ENCODE measurements at places on chromosomes 5 and 9.
A peak's percentile ranks its signal among the peaks of the same experiment; 100 is the strongest.

GRCh38 chr9:68507130-68507805 lies 33.4 kb downstream of the TMEM252 start:
- no peaks in the 10 kb centered on the region for H3K4me1 ChIP-seq
- no peak overlapping the region for H3K4me3 ChIP-seq
- no peaks in the 10 kb centered on the region for H3K36me3 ChIP-seq
- no peak overlapping the region for H3K27ac ChIP-seq
- peaks cover 3% of the 10 kb centered on the region for H3K27me3 ChIP-seq
- peak; percentile 41 for DNase-seq

DNA sequence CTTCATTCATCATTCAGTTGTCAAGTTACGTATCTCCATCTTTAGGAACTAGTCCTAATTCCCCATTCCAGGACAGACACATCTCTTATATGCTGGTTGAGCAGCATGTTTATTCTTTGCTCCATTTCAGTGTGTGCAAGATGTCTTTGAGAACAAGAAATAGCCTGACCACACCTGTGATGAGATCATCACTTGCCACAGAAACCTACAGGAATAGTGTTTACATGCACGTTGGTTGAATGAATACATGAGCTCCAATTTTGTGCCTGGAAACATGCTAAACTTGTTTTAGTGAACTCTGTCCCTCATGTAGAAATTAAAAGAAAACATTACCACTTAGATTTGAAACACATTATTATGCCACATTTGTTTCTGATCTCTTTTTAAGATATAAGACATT lies 489.1 kb downstream of the CDH18 start:
- DNase-seq = no peak
- no peaks in the 10 kb centered on the region for H3K36me3 ChIP-seq
- no peaks in the 10 kb centered on the region for H3K4me1 ChIP-seq
- no peak overlapping the region for H3K27ac ChIP-seq

GRCh38 chr5:151741678-151742423 lies 16.6 kb downstream of the ATOX1 start:
- no peaks in the 10 kb centered on the region for H3K27me3 ChIP-seq
- H3K4me3 ChIP-seq = no peak overlapping the region
- H3K36me3 ChIP-seq = peaks cover 29% of the 10 kb centered on the region
- H3K27ac ChIP-seq = peak overlapping the region; percentile 100

GRCh38 chr5:175021321-175021720 lies 296.9 kb downstream of the MSX2 start:
- no peak overlapping the region for H3K27ac ChIP-seq
- H3K27me3 ChIP-seq = no peaks in the 10 kb centered on the region
- H3K4me3 ChIP-seq = no peak overlapping the region
- H3K4me1 ChIP-seq = no peaks in the 10 kb centered on the region
- no peaks in the 10 kb centered on the region for H3K36me3 ChIP-seq
- DNase-seq = no peak

DNA sequence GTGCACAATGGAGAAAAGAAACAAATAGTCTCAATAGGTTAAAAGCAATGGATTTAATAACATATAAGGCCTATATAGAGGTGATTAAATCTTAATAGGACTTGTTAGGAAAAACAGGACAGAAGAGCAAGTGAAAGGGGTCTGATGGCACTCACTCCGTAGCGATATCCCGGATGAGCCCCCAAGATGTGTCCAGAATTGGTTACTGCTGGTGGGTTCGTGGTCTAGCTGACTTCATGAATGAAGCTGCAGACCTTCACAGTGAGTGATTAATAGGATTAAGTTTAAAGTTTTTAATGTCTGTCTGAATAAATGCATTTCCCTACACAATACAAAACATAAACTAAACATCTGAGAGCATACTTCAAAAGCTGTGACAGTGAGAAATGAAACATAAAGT lies 110.4 kb upstream of the FAM174A start:
- H3K4me3 ChIP-seq = no peak overlapping the region
- DNase-seq = peak; percentile 22
- H3K27me3 ChIP-seq = no peaks in the 10 kb centered on the region
- H3K27ac ChIP-seq = no peak overlapping the region

GRCh38 chr9:2263665-2264064 lies 248.5 kb downstream of the SMARCA2 start:
- H3K27ac ChIP-seq = no peak overlapping the region
- DNase-seq = no peak
- no peaks in the 10 kb centered on the region for H3K27me3 ChIP-seq
- no peaks in the 10 kb centered on the region for H3K36me3 ChIP-seq
- H3K4me3 ChIP-seq = no peak overlapping the region

- no peak overlapping the region for H3K4me3 ChIP-seq
- DNase-seq = no peak
- H3K36me3 ChIP-seq = no peaks in the 10 kb centered on the region
- peaks cover 5% of the 10 kb centered on the region for H3K27me3 ChIP-seq
- H3K27ac ChIP-seq = no peak overlapping the region
Measured at GRCh38 chr9:5301544-5301943, 3.0 kb downstream of the RLN2 start.

GRCh38 chr9:17967731-17968130 lies 388.9 kb downstream of the SH3GL2 start:
- H3K36me3 ChIP-seq = no peaks in the 10 kb centered on the region
- no peaks in the 10 kb centered on the region for H3K27me3 ChIP-seq
- no peak overlapping the region for H3K4me3 ChIP-seq
- no peaks in the 10 kb centered on the region for H3K4me1 ChIP-seq

GRCh38 chr9:137726764-137727163 lies 108.0 kb downstream of the EHMT1 start:
- H3K27me3 ChIP-seq = no peaks in the 10 kb centered on the region
- H3K27ac ChIP-seq = no peak overlapping the region
- peaks cover 25% of the 10 kb centered on the region for H3K4me1 ChIP-seq
- H3K36me3 ChIP-seq = peaks cover 44% of the 10 kb centered on the region

- H3K36me3 ChIP-seq = no peaks in the 10 kb centered on the region
- DNase-seq = no peak
- H3K27ac ChIP-seq = no peak overlapping the region
- H3K27me3 ChIP-seq = peaks cover 71% of the 10 kb centered on the region
- peaks cover 4% of the 10 kb centered on the region for H3K4me1 ChIP-seq
Measured at GRCh38 chr5:170640731-170641588, 137.1 kb downstream of the KCNIP1 start.

GRCh38 chr5:123448017-123448617 lies 24.9 kb upstream of the CEP120 start:
- no peak for DNase-seq
- H3K4me3 ChIP-seq = no peak overlapping the region
- H3K27me3 ChIP-seq = no peaks in the 10 kb centered on the region
- H3K36me3 ChIP-seq = no peaks in the 10 kb centered on the region
- no peak overlapping the region for H3K27ac ChIP-seq

DNA sequence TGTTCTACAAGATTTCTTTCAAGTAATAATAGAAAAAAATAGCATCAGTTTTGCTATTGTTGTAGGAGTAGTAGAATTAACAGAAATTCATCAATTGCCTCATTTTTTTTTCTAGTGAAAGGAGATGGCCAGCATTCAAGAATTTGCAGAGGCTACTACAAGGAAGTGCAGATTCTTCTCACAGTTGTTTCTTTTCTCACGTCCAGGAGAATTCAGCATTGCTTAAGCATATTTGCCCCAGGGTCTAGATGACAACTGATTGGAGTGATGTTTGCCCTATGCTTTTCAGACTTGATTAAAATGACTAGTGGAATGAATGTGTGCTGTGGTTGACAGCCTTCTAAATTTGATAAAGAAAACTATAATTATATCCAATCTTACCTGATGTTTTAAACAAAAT lies 46.6 kb upstream of the SLC12A2 start:
- no peak overlapping the region for H3K4me3 ChIP-seq
- no peaks in the 10 kb centered on the region for H3K27me3 ChIP-seq
- H3K27ac ChIP-seq = no peak overlapping the region
- H3K4me1 ChIP-seq = peaks cover 2% of the 10 kb centered on the region
- no peak for DNase-seq
- no peaks in the 10 kb centered on the region for H3K36me3 ChIP-seq

- no peak for DNase-seq
- no peaks in the 10 kb centered on the region for H3K4me1 ChIP-seq
- no peak overlapping the region for H3K27ac ChIP-seq
Measured at GRCh38 chr5:59597690-59598546, 295.6 kb downstream of the PDE4D start.

GRCh38 chr9:109934136-109934856 lies 154.3 kb downstream of the PALM2AKAP2 start:
- no peaks in the 10 kb centered on the region for H3K27me3 ChIP-seq
- no peak overlapping the region for H3K4me3 ChIP-seq
- DNase-seq = no peak
- H3K4me1 ChIP-seq = peaks cover 4% of the 10 kb centered on the region
- peak overlapping the region; percentile 15 for H3K27ac ChIP-seq

- H3K27me3 ChIP-seq = no peaks in the 10 kb centered on the region
- H3K4me3 ChIP-seq = no peak overlapping the region
- H3K27ac ChIP-seq = no peak overlapping the region
- no peaks in the 10 kb centered on the region for H3K4me1 ChIP-seq
Measured at GRCh38 chr5:40089269-40089668, 590.4 kb upstream of the PTGER4 start.

DNA sequence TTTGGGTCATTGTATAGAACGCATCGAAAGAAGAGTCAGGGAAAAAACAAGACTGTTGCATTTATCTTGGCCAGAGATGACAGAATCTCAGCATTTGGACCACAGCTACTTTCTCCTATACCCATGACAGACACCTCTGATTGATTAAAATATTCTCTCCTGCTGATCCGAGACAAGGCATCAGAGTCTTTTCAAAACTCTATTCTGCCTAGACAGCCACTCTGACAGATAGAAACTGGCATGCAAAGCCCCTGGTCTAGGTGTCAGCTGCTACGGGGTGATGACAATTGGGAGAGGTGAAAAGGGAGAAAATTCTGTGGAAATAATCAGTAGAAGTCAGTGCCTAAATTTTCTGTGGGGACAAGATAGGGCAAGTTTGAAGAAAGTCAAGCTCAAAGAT lies 152.2 kb downstream of the PIK3R1 start:
- no peak overlapping the region for H3K27ac ChIP-seq
- no peak overlapping the region for H3K4me3 ChIP-seq
- no peak for DNase-seq

DNA sequence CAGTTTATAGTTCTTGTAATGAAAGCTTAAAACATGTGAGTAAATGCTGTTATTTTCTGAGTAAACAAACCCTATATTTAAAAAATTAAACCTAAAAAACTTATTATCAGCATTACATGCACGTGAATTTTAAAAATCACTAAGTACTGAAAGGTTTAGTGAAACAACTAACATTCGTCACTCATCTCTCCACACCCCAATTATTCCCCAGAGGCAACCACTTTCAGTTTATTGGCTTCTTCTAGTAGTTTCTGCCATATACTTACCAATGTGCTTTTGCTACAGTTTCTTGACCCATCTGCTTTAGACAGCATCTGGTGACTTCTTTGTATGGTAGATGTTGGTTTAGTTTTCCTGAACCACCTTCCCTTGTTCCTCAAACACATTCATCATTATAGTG lies 58.1 kb downstream of the ANGPTL2 start:
- no peaks in the 10 kb centered on the region for H3K27me3 ChIP-seq
- H3K4me3 ChIP-seq = no peak overlapping the region
- no peak for DNase-seq
- peaks cover 2% of the 10 kb centered on the region for H3K4me1 ChIP-seq
- no peak overlapping the region for H3K27ac ChIP-seq

GRCh38 chr9:130824643-130825350 lies 10.3 kb upstream of the ABL1 start:
- H3K4me3 ChIP-seq = no peak overlapping the region
- no peaks in the 10 kb centered on the region for H3K36me3 ChIP-seq
- H3K27me3 ChIP-seq = no peaks in the 10 kb centered on the region
- peak overlapping the region; percentile 95 for H3K27ac ChIP-seq

DNA sequence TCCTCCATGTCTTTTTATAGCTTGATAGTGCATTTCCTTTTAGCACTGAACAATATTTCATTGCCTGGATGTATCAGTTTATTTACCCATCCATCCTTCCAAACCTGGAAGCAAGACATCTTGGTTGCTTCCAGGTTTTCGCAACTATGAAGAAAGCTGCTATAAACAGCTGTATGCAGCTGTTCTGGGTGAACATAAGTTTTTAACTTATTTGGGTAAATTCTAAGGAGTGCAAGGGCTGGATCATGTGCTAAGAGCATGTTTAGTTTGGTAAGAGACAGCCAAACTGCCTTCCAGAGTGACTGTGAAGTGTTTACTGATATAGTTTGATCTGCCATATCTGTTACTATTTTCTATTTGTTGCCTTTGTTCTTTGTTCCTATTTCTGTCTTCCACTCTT lies 58.5 kb downstream of the CSF2 start:
- H3K36me3 ChIP-seq = no peaks in the 10 kb centered on the region
- H3K27ac ChIP-seq = no peak overlapping the region
- peak; percentile 15 for DNase-seq
- H3K4me1 ChIP-seq = no peaks in the 10 kb centered on the region
- peak overlapping the region; percentile 14 for H3K4me3 ChIP-seq
- no peaks in the 10 kb centered on the region for H3K27me3 ChIP-seq

GRCh38 chr5:125558466-125558865 lies 812.0 kb upstream of the ZNF608 start:
- H3K27me3 ChIP-seq = no peaks in the 10 kb centered on the region
- no peak overlapping the region for H3K4me3 ChIP-seq
- no peak overlapping the region for H3K27ac ChIP-seq

DNA sequence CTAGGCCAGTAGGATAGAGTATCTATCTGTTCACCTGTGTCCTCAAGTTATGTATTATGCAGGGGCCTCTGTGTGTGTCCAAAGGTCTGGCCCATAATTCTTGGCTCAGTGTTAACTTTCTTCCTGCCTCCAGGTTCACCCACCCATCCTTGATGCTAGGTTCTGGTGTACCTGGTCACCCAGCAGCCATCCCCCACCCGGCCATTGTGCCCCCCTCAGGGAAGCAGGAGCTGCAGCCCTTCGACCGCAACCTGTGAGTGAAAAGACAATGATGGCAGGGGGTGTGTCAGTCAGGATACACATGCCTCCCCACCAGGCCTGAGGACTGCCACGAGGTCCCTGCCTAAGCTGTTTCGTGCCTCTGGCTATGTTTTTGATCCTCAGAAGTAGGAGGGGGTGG lies 27.6 kb downstream of the TCF7 start:
- peaks cover 26% of the 10 kb centered on the region for H3K4me1 ChIP-seq
- DNase-seq = no peak
- H3K27me3 ChIP-seq = no peaks in the 10 kb centered on the region
- H3K27ac ChIP-seq = no peak overlapping the region
- H3K36me3 ChIP-seq = peaks cover 73% of the 10 kb centered on the region

- H3K27ac ChIP-seq = no peak overlapping the region
- no peak for DNase-seq
- no peaks in the 10 kb centered on the region for H3K4me1 ChIP-seq
- H3K4me3 ChIP-seq = no peak overlapping the region
- H3K27me3 ChIP-seq = no peaks in the 10 kb centered on the region
Measured at GRCh38 chr5:40428815-40429214, 250.9 kb upstream of the PTGER4 start.

- no peaks in the 10 kb centered on the region for H3K36me3 ChIP-seq
- peaks cover 15% of the 10 kb centered on the region for H3K4me1 ChIP-seq
- DNase-seq = no peak
- no peak overlapping the region for H3K27ac ChIP-seq
Measured at GRCh38 chr9:113645227-113645977, 181.9 kb downstream of the RGS3 start.

GRCh38 chr9:806285-807156 lies 35.0 kb upstream of the DMRT1 start:
- H3K27me3 ChIP-seq = peaks cover 10% of the 10 kb centered on the region
- H3K36me3 ChIP-seq = no peaks in the 10 kb centered on the region
- no peak overlapping the region for H3K4me3 ChIP-seq
- no peaks in the 10 kb centered on the region for H3K4me1 ChIP-seq
- H3K27ac ChIP-seq = no peak overlapping the region

- H3K36me3 ChIP-seq = no peaks in the 10 kb centered on the region
- no peak for DNase-seq
- H3K4me1 ChIP-seq = peaks cover 8% of the 10 kb centered on the region
- H3K4me3 ChIP-seq = no peak overlapping the region
- H3K27me3 ChIP-seq = peaks cover 12% of the 10 kb centered on the region
- H3K27ac ChIP-seq = peak overlapping the region; percentile 46
Measured at GRCh38 chr9:2624051-2624682, 2.6 kb downstream of the VLDLR start.

Data from mesenchymal stem cell (in vitro differentiated cells and primary cell).